HAP-1 (cell line): ENCODE measurements at places on chromosomes 11 and 22.

- no peak for DNase-seq
These were observed 339.7 kb downstream of the BRD1 start for GRCh38 chr22:49487950-49488349.

- no peak for DNase-seq
These were observed 40.5 kb downstream of the SREBF2 start for GRCh38 chr22:41873391-41873790.

DNA sequence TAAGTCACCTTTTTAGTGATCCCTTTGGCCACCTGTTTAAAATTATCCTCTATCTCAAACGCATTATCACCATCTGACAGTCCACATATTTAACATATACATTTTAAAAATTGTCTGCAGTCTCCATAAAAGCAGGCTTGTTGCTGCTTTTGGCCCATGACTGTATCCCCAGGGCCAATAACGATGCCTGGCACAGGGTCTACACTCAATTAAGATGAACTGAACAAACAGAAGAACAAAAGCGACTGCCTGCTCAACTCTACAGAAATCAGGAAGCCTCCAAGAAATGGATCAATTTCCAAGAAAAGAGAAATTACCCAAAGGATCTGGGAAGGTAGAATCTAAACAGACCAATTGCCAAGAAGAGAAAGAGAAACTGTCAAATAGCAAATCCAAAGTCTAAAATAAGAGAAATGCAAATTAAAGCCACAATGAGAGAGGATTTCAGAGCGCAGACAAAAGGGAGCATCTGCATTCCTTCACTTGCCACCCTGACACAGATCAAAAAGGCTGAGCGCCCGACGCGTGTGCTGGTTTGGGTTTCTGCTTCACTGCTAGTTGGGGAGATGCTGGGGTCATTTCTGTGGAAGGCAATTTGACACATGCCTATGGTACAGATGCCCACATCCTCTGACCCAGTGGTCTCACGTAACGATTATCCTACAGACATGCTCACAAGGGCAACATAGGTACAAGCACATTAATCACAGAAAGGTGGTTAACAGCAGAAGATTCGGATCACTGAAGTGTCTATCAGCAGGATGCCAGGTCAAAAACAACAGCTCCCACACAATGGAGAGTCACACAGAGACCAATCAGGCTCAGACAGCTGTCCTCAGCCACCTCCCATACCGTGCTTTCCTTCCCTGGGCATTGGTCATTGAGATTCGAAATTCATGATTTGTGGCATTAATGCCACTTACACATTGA is 55.9 kb downstream of the SHISAL1 start:
- no peak for DNase-seq

- DNase-seq, result peak; percentile 22
These were observed 789 bp upstream of the KDM2A start for GRCh38 chr11:67118181-67118766.
